RWPE2 (cell line): ENCODE measurements at places on chromosomes 1 and 21.

GRCh38 chr1:90387805-90388204 lies 329.3 kb downstream of the BARHL2 start:
- no peak for DNase-seq

DNA sequence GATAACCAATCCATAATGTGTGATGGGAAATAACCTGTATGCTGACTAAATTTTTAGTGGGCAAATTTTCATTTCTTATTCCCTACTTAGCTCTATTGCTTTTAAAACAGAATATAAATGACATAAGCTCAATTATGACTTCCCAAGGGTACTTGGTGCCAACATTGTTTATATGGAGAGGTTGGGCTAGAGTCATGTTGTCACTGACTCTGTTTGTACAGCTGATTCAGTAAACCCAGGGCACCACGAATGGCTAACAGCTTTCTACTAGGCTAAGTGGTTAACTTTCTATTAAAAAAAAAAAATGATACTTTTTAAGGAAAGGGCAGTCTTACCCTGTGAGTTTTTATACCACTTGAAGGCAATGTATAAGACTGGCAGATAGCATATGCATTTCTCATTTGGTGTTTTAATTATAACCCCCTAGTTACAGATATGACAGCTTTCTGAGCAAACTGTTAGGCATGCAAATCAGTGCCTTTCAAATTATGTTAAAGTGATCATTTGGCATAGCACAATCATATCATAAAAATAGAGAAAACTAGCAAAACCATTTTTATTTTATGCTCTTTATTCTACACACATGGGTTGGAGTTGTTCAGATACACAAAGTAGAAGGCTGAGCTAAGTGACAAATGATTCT lies 147.1 kb downstream of the DNM3 start:
- no peak for DNase-seq

GRCh38 chr1:161913482-161914140 lies 110.1 kb downstream of the OLFML2B start:
- DNase-seq, result no peak

- DNase-seq, result no peak
These were observed 21.3 kb upstream of the ATF3 start for GRCh38 chr1:212587016-212587887.

GRCh38 chr1:231882790-231883189 lies 256.2 kb downstream of the DISC1 start:
- no peak for DNase-seq

- DNase-seq, result no peak
These were observed 960 bp downstream of the RCAN1 start for GRCh38 chr21:34613679-34614627.

GRCh38 chr1:6086358-6086757 lies 40.7 kb downstream of the KCNAB2 start:
- no peak for DNase-seq
